ENCODE measurements at places on chromosomes 7 and 10.

DNA sequence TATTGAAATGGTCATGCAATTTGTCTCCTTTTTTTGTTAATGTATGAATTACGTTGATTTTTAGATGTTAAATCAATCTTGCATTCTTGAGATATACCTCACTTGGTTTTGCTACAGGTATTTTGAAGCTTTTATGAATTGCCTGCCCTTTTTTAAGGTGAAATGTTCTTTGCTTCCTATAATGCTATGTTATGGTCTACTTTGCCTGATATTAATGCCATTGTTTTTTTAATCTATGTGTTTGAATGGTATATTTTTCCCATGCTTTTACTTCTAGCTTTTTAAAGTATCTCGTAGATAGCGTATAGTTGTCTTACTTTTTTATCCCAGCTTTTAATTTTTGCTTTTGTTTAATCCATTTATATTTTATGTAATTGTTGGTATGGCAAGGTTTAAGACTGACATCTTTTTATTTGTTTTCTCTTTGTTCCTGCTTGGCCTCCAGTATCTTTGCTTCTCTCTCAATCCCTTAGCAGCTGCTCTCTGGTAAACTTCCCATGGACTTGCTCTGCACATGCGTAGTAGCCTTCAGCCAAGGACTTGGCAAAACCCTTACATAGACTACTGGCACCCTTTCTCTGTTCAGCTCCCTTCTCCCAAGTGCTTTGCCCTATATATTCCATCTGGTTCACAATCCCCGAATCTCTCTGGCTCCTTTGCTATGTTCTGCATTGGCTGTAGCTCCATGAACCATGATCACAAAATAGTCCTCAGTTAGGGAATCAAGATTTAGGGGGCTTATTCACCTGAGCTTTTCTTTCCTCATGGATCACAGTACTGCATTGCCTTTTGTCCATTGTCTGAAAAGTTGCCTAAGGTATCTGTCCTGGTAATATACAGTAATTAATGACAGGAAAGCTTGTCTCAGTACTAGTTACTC is 8.4 kb downstream of the TRIM24 start:
- no peak for DNase-seq

GRCh38 chr10:98892523-98892922 is 343.1 kb downstream of the HPSE2 start:
- no peak for DNase-seq

DNA sequence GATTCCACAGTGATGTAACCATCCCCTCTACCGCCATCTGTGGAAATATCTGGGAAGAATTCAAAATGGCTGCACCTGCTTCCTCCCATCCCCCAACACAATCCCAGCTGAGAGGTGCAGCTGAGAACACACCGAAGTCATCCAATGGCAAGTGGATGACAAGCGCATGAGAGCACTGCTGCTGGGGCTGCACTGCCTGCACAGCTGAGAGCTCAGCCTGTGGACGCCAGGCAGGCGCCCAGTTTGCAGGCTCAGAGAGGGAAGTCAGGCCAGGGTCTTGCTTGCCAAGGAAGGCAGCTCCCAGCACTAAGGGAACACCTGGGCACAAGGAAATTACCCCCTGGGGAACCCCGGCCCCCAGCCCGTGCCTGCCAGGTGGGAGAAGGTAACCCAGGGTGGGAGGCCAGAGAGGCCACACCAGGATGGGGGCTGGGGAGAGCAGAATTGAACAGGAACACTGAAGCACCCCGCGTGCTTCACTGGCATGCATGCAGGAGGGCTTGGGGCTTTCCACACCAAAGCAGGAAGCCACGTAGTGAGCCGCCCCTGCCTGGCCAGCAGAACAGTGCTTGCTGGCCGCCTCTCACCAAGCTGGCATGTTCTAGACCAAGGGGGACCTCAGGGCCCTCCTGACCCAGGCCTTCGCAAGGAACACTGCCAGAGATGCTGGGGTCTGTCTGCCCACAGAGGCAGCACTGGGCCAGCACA is 46.2 kb downstream of the FAM53B start:
- no peak for DNase-seq

- DNase-seq = no peak
These were observed 53.7 kb downstream of the SEM1 start for GRCh38 chr7:96655956-96656355.

DNA sequence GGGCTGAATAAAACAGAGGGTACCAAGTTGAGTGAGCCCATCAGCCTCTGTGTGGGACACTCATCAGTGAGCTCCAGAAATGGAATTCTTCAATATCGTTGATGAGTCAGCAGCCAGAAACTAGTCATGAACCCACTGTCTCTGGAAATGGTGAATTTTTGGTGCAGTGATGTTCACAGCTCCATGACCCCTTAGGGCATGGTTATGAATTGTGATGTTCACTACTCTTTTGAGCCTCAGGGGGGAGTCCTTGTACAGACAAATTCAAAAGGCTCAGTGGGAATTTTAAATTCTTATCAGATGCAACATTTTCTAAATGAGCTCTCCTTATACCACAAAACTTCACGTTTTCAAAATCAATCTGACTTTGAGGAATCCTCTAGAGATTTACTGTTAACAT is 335.7 kb downstream of the PHTF2 start:
- DNase-seq = peak; percentile 91

- no peak for DNase-seq
These were observed 238.7 kb downstream of the TCERG1L start for GRCh38 chr10:131072651-131073468.

- peak; percentile 99 for DNase-seq
These were observed 50.5 kb downstream of the PRF1 start for GRCh38 chr10:70551971-70552422.

DNA sequence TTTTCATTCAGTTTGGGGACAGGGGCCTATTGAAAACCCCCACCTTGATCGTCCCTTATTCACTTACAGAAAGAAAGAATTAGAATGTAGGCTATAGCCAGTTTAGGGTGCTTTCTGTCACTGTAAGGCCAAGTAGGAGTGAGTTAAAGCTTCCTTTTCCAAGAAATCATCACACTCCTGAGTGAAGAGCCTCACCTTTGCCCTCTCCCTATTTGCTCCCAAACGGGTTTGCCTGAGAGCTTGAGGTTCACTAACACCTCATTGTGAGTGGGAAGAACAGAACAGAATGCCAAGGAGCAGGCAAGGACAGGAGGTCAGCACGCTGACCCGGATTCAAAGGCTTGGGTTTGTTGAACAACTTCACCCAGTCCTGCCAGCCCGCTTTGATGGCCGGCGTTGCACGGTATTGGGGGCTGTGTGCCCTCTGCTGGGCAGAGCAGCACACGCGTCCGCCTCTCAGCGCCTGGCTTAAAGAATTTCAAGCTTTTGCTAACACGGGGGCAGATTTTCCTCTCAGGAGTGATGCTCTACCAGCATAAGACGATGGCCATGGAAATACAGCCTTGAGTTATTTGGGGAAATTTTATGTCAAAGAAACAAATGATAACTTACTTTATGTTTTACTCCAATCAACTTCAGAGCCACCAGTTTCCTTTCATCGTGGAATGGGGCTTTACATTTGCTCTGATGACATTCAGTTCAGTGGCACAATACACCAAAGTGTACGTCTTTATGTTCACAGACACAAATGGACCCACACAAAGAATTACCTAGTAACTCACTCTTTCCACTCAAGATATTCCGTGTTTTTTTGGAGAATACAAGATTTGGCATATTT is 470.0 kb downstream of the SUGCT start:
- peak; percentile 60 for DNase-seq

DNA sequence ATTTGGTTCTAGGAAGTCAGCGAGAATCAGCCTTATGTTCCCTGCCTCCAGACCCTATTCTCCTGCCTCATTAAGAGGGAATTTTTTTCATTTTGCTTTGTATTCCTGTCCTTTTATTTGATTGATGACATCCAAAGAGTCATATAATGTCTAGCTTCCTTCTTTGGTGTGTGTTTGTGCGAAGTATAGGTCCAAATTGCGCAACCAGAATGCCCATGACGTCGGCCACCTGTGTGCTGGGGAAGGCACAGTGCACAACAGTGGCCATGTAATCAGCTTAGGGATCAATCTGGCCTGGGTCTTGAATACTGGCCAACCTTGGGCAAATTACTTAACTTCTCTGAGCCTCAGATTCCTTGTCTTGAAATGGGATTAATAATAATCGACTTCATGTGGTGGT is 206.2 kb downstream of the VTI1A start:
- no peak for DNase-seq

GRCh38 chr7:110673148-110673547 is 417.8 kb upstream of the LRRN3 start:
- no peak for DNase-seq

- DNase-seq = no peak
These were observed 170.3 kb upstream of the CELF2 start for GRCh38 chr10:10847387-10847786.

GRCh38 chr10:86678999-86679792 is 10.9 kb downstream of the LDB3 start:
- no peak for DNase-seq

Data from fibroblast of skin of scalp (primary cell).